Endothelial cell of umbilical vein (primary cell): ENCODE measurements at places on chromosomes 3 and 15. TPM values are rescaled to one million over a fixed set of nuclear protein-coding genes. Genes with fewer than 3 reads are reported as not detected.

Gene GOLGA6L10
- total RNA-seq, result 3.9 and 4.4 TPM in 2 replicates

Gene C2CD4A
- total RNA-seq, result 0.46 and 1.1 TPM in 2 replicates

Gene TXNRD3
- 5.0 and 7.1 TPM in 2 replicates for total RNA-seq

Gene FRMD5
- 16.7 and 18.2 TPM in 2 replicates for total RNA-seq

Gene CSTA
- total RNA-seq, result not detected in 2 replicates

Gene CCR8
- not detected in 2 replicates for total RNA-seq

Gene AADAC
- total RNA-seq, result 0.27 and 1.0 TPM in 2 replicates

Gene CLEC3B
- total RNA-seq, result not detected in 2 replicates

Gene TMEM212
- not detected in 2 replicates for total RNA-seq

Gene FOXL2NB
- not detected in 2 replicates for total RNA-seq

Gene CCDC80
- 59.3 and 77.2 TPM in 2 replicates for total RNA-seq

Gene AMIGO3
- total RNA-seq, result 0.21 TPM in 1 of 2 replicates, not detected in the other

Gene ACTRT3
- 3.3 and 5.1 TPM in 2 replicates for total RNA-seq

Gene GOLGA6A
- not detected in 2 replicates for total RNA-seq

Gene POLR2M
- 42.5 and 50.6 TPM in 2 replicates for total RNA-seq

Gene CA12
- 1.8 and 5.9 TPM in 2 replicates for total RNA-seq

Gene FOXB1
- total RNA-seq, result not detected in 2 replicates

Gene CAV3
- total RNA-seq, result not detected in 2 replicates

Gene C15orf62
- total RNA-seq, result 0.38 and 0.44 TPM in 2 replicates
